Activated CD8-positive, alpha-beta T cell treated with anti-CD3 and anti-CD28 coated beads for 36 hours (primary cell): ENCODE measurements at places on chromosomes 1 and 21.

GRCh38 chr1:44050261-44050660 is 19.0 kb upstream of the SLC6A9 start:
- DNase-seq = no peak

DNA sequence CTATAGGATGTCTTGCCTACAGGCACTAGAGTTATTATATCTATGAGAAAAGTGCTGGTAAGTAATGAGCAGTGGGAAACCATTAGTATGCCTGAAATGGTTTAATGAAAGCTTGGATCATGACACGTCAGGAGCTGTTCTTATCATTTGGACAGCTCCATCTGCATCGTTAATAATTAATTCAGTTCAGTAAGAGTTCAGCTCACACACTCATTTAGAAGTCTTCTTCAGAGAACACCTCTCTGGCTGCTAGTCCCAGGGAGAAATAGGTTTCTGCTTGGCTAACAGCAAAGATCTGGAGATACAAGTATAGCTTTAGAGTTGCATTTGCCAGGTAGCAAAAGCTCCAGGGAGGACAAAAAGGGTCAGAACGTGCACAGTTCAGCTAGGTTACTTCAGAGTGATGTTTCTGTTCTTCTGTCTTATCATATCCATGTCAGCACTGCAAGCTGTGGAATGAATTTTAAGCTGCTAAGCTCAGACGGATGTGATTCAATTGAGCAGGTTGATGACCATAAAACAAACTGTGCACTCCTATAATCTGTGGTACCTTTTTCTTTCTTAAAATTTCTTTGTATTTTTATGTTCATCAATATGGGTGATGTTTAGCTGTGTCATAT is 173.6 kb downstream of the ADGRL2 start:
- DNase-seq = no peak

DNA sequence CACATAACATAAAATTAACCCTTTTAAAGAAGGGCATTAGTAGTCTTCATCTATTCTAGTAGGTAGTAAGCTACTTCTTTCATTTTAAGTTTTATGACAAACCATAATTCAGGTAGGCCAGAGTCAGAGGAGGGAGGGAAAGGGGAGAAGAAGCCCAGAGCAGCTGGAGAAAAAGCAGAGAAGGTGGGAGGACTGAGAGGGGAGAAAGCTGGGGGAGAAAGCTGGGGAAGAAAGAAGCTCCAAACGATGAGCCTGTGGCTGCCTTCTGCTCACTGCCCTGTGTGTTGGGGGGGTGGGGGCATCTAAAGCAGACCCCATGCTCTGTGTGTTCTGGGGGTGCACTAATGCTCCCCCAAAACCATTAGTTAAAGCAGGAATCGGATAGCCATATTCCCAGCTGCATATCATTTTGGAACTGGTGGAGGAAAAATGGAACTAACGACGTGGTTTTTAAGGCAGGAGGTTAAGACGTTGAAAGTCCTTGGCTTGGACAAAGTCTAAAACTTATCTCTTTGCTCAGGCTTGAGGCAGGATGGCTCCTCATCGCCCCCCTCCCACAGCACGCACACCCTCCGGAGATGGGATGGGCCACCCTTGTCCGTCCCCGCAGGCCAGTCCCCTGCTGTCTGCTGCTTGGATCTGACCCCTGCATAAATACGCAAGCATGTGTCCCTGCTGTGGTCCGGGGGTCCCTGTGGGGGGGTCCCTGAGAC is 184.2 kb downstream of the DYRK1A start:
- DNase-seq = no peak

DNA sequence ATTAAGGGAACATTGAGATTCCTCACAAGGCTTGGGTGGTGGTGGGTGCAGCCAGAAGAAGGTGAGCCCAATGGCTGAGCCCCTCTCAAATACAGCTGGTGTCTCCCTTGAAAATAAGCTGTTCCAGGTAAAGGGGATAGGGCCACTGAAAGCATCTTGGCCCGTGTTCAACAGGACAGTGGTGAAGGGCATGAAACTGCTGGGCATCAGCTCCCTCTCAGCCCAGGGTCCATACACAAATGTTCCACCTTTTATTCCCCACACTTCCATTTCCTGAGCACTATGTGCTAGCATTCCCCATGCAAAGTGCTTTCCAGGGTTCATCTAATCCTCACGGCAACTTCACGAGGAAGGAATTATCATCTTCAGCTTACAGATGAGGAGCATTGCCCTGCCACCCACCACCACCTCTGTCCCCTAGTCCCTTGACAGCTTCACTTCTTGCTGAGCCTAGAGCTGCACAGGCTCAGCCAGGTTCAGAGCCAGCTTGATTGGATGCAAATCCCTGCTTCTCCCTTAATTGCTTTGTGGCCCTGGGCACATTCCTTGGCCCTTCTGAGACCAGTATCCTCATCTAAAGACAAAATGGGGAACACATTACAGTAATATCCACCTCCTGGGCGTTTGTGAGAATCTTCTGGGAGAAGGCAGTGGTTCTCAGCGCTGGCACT is 9.6 kb downstream of the TAGLN2 start:
- no peak for DNase-seq

GRCh38 chr1:56808410-56808809 is 10.8 kb downstream of the FYB2 start:
- no peak for DNase-seq
